ENCODE measurements at places on chromosomes 3 and 15.
A peak's percentile ranks its signal among the peaks of the same experiment; 100 is the strongest.

DNA sequence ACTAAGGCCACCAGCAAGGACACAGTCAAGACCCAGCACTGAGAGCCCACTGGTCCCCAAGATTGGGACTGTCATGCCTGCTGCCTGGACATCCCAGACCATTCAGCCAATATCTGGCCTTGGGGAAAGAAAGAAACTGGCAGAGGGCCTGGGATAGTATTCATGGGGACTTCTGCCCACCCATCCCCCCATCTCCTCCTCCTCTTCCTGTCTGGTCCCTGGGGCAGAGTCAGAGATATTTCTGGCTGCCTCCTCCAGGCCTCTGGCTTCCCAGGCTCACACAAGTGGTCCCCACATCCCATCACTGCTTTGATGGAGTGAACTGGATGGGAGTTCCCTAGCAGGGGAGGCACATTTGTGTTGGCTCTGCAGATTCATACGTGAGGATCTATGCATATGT, 4.2 kb upstream of the RASL12 start:
- no peak for DNase-seq

DNA sequence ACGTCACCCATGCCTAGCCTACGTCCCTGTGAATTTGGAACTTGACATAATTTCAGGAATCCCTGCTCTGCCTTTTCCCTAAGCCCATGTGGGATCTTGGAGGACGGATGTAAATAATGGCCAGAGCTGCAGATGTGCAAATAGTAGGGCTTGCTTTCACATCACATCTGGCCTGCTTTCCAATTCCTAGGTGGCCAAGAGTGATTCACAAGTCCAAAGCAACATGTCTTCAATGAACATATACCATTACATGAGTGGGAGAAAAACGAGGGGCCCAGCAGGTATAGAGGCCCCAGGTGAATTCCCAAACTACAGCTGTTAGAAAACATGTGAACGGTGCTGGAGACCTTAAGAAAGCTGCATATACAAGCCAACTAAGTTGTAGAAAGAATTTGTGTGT, 214.6 kb downstream of the MAGI1 start:
- no peak for DNase-seq

DNA sequence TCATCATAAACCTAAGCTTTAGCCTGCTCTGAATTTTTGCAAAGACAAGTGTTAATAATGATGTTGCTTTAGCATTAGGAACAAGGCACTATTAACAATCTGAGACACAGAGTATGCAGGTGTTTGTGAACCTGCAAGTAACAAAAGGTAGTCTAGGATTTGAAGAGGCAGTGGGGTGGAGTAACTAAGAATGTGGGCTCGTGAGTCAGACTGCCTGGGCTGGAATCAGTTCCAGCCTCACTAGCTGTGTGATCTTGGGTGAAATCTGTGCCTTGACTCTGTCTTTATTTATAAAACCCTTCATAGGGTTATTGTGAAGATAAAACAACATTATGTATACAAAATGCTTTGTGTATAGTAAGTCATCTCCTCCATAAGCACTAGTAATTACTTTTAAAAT, 610.6 kb upstream of the CFAP20DC start:
- DNase-seq, result no peak

- no peak for DNase-seq
These were observed 9.1 kb downstream of the MCTP2 start for GRCh38 chr15:94240480-94240879.

DNA sequence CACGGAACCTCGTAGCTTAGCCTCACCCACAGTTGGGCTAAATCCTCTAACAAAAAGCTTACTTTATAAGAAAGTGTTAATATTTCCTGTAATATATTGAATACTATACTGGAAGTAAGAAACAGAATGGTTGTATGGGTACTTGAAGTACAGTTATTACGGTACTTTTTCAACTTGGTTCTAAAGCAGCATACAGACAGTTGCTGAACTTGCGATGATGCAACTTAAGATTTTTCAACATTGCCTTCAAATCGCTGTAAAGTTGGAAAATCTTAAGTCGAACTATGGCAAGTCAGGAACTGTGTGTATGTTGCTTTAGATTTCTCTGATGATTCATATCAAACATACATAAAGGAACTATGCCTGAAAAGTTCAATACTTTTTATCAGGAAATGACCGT, 204.4 kb upstream of the C2CD4B start:
- DNase-seq, result no peak

DNA sequence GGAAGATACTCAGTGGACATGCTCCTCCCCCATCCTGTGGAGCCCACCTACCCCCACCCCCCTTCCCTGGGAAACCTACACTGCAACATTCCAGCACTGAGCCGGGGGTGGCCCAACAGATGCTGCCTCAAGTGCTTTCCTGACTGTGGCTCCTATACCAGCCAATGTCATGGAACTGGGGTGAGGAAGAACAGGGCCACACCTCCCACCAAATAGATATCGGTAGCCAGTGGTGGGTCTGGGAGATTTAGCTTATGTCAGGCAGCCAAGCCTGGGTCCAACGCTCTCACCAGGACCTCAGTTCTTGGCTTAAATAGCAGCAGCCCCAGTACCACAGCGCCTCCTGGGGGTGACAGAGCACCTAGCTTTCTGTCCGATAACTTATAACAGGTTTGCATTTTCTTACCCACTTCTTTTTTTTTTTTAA, 30.3 kb downstream of the CDC25A start:
- peak; percentile 21 for DNase-seq

DNA sequence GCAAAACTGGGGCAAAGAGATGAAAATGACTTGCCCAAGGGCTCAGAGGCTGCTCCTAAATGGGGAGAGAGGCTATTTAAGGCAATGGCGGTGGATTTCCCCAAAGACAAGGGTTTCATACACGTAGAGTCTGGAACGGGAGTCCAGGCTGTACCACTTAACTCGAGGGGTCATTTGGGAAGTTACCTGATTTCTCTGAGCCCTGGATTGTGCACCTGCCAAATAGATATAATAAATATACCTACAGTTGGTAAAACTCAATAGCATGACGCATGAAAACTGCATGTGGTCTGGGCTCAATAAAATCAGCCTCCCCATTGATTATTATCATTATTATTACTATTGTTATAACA, 1.3 kb upstream of the ITPR1 start:
- no peak for DNase-seq

DNA sequence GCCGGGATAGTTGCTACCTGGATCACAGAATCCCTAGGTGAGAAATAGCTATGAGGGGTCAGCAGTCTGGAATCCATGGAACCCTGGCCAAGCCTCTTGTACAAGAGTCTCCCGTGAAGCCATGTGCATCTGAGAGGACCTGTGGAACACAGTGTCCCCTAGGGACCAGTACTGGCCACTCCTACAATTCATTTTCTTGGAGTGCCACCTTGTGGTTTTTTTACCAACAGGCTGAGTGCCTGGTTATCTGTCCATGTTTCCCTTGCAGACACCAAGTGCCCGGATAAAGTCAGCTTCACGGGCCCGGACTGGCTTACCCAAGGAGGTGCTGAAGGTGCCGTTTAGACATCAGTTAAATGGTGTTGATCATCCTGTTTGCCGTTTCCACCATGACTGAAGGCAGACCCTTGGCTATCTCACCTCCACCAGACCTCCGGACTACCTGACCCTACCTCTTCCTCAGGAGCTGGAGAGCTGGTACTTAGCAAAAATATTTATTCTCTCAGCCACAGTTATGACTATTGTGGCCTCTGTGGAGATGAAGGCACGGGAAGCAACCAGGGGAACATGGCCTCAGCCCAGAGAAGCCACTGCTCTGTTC, 93.9 kb downstream of the RBPMS2 start:
- no peak for DNase-seq

GRCh38 chr15:78739996-78740903, 71.0 kb downstream of the ADAMTS7 start:
- peak; percentile 30 for DNase-seq

DNA sequence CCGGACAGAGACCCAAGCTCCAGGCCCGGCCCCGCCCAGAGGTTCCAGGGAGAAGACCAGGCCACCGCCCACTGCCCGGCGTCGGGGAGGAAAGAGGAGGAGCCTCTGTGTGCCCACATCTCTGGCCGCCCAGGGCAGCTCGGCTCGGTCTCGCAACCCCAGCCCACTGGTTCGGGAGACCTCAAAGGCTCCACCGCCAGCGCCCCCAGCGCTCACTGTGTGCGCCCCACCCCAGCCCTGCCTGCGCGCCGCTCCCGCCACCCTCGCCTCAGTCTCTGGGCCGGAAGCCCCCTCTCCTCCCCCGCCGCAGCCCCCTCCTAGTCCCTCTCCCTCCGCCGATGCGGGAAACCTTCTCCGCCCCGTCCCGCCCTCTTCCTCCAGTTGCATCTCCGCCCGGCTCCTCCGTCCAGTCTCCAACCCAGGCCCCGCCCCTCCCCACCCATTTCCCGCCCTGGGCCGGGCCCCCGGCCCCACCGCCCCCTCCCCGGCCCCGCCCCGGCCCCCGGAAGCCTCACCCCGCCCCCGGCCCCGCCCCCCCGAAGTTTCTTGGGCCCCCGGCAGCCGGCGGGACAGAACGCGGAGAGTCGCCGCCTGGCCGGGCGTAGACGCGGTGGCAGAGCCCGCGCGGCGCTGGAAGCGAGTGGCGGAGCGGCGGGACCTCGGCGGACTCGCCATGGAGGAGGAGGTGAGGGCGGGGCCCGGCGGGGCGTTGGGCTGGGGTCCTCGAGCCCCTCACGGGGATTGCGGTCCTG, at the start of gene PLEKHO2:
Gene PLEKHO2, plus strand, starts transcription at position 572 of the 752 bp plus-strand sequence. Its CDS starts 102 bp downstream, at position 674.
- peak; percentile 71 for DNase-seq

DNA sequence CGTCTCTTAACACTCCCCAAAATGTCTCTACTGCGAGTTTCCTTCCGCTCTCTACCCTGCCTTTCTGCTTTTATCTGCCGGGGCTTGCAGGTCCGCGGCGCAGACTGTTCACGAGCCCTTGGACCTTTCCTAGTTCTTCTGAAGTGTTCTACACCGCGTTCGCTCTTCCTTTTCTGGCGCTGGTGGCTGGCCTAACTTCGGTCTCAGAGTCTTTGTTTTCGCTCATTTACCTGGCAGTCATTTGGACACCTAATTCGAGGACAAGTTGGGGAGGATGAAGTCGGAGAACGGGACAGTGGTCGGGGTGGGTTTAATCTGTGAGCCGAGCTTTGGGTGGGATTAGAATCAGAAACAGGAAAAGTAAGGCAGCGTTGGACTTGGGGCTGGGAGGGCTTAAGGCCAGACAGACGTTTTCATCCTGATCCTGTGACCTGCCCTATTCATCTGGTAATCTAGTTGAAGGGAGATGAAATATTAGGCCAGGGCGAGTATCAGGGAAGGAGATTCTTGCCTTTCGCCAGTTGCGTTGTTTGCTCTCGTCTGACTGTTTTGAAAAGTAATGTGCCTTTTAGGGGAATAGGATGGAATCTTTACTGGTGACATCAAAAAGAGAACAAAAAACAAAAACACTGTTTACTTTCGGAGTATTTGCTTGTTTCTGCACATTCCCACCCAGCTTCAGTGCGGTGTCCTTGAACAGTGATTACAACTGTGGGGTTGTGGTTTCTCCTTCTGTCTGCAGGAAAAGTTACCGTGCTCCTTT, 1.8 kb downstream of the DIPK2A start:
- DNase-seq, result peak; percentile 39

GRCh38 chr3:160245261-160245800, 20.1 kb downstream of the C3orf80 start:
- DNase-seq, result no peak

DNA sequence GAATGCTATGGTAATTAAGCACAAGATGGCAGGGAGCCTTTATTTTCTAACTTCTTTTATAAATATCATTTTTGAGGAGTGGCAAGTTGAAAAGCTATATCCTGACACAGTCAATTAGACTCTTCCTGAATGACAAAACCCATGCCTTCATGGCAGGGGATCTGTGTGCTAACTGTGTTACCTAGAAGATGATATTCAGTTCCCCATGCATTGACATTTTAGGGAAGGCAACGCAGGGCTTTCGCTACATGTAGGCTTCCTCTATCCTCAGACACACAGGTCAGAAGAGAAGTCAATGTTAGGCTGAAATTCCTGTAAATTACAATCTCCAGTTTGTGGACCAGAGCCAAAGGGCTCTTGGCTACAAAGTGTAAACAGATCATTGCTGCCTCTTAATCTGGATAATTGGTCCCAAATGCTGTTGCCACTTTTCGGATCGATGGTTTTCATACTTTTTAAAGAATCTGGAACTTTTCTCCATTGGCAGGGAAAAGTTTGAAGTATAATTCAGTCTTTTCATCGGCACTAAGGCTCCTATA, 22.6 kb upstream of the NR2F2 start:
- DNase-seq, result no peak

DNA sequence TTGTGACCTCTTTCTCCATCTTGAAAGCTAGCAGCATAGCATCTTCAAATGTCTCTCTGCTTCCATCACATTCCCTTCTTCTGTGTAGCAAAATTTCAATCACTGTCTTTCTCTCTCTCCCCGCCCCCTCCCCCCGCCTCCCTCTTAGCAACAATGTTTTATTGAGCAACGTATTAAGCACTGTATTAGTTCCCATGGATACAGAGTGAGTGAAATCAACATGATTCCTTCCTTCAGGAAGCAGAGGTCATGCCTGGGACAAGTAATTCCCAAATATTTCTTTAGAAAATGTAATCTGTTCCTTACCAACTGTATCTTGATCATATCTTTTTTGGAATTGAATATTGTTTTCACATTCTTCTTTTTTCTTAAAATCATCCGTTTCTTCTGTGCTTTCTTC, 373.7 kb upstream of the NECTIN3 start:
- DNase-seq, result no peak

DNA sequence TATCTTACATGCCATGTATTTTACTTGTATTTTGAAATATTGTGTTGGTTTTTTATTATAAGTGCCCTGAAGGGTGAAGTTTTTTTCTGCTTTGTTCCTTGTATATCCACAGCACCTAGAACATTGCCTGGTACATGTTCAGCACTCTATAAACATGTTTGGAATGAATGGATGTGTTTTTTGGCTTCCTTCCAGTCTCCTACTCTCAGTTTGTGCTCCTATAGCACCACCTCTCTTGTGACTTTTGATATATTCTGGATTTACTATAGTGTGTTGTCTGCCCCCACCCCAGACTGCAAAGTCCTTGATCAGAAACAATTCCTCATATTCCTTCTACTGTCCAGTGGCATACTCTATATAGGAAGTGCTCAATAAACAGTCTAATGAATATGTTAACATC, 60.6 kb downstream of the PLCL2 start:
- no peak for DNase-seq

- DNase-seq, result no peak
These were observed 5.6 kb downstream of the SIAH2 start for GRCh38 chr3:150757364-150757763.

DNA sequence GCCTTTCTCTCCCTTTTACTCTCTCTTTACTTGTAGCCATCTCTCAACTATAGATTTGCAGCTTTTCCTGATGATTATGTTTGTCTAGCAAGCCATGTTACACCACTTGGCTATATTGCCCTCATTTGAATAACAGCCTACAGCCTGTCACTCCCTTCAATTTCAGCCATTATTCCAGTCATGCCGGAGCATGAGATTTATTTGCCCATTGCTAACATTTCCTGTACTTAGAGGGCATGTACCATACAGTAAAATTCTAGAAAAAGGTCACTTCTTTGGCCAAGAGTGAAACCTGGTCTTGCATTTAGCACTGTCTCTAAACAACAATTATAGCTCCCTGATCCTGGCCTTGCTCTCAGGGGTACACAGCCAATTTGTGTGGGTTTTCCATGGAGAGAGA, 221.7 kb upstream of the TMC3 start:
- DNase-seq, result no peak
